ENCODE measurements at places on chromosomes 1 and 21. TPM values are rescaled to one million over a fixed set of nuclear protein-coding genes. Genes with fewer than 3 reads are reported as not detected.

Gene SLAMF1
- total RNA-seq = not detected

Gene ALX3
- total RNA-seq = not detected

Gene SEC16B
- 3.6 TPM for total RNA-seq

Gene GBP7
- total RNA-seq = not detected

Gene CD244
- total RNA-seq = not detected

Gene PCP4
- total RNA-seq = not detected

Gene GUCA2B
- total RNA-seq = not detected

Gene ATP6V1G3
- total RNA-seq = not detected

Gene DEPDC1
- total RNA-seq = 3.0 TPM

Gene SYT6
- not detected for total RNA-seq

Data from smooth muscle cell of the umbilical artery (primary cell).